Activated naive CD4-positive, alpha-beta T cell treated with anti-CD3 and anti-CD28 coated beads, Interleukin-2, amount 50 U/mL, for 16 hours (primary cell): ENCODE measurements at places on chromosomes 1 and 21.

DNA sequence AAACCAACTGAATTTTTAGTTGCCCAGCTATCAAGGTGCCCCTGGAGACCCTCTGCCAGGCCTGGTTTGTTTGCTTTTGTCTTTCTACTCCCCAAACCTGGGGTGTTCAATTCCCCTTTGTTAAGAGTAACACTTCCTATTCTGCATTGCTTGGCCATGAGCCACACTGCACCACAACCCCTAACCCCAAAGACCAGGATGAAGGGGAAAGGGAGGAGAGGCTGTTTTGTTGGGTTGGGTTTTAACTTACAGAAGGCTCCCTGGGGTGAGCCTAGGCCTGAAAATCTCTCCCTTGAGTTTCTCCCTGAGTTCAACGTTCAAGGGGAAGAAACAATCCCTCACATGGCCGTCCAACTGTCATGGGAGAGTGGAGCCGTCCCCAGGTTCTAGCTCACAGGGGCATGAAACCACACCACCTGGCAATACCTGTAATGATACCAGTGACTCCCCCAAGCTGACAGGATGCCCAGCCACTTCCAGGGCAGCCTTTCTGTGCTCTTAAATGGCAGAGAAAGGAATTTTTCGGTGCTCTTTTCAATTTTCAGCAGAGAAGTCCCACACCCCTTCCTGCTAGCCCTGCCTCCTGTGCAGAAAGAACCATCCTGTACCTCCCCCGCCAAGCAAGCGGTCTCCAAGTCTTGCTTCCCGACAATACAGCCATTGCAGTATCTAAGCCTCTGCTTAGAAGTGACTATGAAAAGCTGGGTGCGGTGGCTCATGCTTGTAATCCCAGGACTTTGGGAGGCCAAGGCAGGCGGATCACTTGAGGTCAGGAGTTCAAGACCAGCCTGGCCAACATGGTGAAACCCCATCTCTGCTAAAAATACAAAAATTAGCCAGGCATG lies 14.9 kb downstream of the SLC45A3 start:
- DNase-seq, result no peak

DNA sequence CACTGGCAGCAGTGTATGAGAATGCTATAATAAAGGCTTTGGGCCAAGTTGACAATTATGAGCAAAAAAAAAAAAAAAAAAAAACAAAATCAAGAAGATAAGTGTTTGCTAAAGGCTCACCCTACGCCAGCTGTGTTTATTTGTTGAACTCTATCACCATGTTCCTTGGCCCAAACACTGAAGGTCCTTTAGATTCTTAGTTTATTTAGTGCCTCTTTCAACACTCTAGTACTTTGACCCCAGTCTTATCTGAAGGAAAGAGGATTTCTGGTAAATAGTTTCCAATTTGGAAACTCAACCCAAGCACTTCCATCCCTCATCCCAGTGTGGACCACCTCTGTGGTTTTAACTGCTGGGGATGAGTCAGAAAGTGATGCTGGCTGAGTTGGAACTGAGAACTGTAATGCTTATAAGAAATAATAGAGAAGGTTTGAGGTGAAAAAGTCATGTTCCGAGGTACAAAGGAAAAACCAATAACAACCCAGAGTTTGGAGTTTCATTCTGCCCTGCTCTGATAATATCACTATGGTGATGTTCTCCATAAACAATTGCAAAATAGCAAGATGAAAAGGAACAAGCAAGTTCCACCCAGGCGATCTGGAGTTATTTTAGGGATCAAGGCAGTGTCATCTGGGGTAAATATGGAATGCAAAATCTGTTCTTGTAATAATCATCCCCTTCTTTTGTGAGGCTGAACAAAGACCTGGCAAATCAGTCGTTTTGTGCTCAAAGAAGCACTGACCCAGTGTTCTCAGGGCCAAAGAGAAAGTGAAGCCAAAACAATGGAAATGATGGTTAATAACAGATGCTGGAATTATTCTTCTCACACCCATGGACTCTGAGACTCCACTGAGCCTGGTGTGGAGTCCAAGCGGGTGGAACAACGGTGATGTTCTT lies 19.7 kb upstream of the CAPZB start:
- no peak for DNase-seq

GRCh38 chr1:235748747-235749146 lies 99.2 kb upstream of the GNG4 start:
- no peak for DNase-seq

DNA sequence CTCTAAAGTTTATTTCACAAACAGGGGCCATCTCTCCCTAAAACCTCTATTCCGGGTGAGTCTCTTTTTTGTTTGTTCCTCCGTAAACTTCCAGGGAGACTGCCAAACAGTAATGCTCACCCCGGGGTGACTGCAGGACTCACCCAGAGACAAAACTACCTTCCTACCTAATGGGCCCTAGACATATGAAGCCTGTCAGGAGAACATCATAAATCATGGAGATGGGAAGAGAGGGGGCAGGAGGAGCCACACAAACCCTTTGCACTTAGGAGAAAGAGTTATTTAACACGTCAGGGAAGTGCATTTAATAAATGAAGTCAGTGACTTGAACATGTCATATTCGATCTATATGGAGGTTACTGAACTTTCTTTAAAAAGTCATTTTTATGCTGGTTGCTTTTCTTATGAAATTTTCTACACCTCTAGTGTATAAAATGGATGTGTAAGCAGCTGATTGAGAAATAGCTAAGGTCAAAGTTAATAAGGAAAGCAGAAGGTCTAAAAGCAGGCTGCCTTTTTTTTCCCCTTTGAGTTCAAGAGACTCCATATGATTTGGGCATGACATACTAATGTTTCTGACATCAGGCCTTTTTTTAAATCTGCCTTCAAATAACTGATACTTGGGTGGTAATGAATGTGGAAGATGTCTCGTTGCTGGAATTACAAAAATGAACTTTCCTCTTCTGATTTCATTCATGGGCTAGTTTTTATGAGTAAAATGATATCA lies 286.9 kb upstream of the USP25 start:
- no peak for DNase-seq

GRCh38 chr1:227094249-227094966 lies 154.3 kb downstream of the COQ8A start:
- DNase-seq, result no peak

- no peak for DNase-seq
Measured at GRCh38 chr1:183571678-183572268, 18.5 kb downstream of the NCF2 start.

GRCh38 chr1:238830036-238830611 lies 556.2 kb upstream of the CHRM3 start:
- no peak for DNase-seq

DNA sequence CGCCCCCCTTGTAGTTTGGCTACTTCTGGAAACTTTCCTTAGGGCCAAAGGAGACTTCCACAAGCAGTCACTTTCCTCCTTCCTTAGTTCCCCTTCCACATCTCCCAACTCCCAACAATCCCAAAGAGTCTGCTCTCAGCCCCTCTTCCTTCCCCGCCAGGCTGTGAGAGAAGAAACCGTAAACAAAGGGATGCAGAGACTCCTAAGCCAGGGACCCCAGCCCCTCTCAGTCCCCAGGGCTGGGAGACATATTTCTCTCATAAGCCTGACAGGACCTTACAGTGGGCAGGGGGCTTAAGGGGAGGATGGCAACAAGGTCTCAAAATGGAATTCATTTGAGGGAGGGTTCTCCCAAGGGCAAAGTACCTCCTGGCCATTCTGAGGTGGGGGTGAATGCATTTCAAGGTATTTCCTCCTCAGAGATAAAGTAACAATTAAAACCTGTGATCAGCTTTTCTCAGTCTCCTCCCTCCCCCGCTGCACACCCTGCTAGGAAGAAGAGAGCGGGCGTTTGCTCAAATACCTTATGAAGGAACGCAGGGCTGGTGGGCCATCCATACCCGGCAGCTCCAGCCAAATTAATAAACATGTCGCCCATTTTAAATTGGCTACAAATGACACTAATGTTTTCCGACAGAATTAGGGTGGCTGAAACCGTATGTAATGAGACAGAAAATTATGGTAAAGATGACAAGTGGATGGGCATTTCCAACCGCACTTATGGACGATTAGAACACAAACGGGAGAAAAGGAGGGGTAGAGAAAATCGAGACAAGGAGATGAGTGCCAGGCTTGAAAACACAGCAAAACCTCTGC lies 4.0 kb downstream of the BARHL2 start:
- DNase-seq, result no peak

GRCh38 chr1:206012086-206012859 lies 9.1 kb upstream of the RAB7B start:
- DNase-seq, result no peak

GRCh38 chr1:154998818-154999570 lies 3.6 kb upstream of the ZBTB7B start:
- peak; percentile 77 for DNase-seq

- no peak for DNase-seq
Measured at GRCh38 chr21:34042735-34043134, 30.6 kb upstream of the MRPS6 start.
